ENCODE measurements at places on chromosomes 4 and X. TPM values are rescaled to one million over a fixed set of nuclear protein-coding genes. Genes with fewer than 3 reads are reported as not detected.

DNA sequence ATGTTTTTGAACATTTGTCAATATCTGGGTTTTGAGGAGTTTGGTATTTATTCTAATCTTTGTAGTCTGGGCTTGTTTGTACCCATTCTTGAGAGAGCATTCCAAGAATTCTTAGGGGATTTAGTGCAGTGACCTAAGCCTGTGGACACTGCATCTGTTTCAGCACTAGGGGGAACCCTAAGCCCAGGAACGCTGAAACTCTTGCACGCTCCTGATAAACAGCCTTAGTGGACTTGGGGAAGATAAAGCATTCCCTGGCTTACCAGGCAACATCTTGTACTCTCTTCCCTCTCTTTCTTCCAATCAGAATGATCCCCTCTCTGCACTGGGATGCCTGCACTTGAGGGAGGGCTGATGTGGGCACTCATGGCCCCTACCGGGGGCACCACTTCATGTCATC lies 654.9 kb upstream of the HTR2C start:
- H3K27ac ChIP-seq = no peak overlapping the region
- H3K4me1 ChIP-seq = no peaks in the 10 kb centered on the region
- H3K27me3 ChIP-seq = no peaks in the 10 kb centered on the region
- DNase-seq = peak; percentile 36
- no peaks in the 10 kb centered on the region for H3K36me3 ChIP-seq
- no peak overlapping the region for H3K4me3 ChIP-seq

GRCh38 chr4:183838987-183839712 lies 66.0 kb upstream of the STOX2 start:
- H3K27me3 ChIP-seq = no peaks in the 10 kb centered on the region
- no peaks in the 10 kb centered on the region for H3K36me3 ChIP-seq
- no peaks in the 10 kb centered on the region for H3K4me1 ChIP-seq
- DNase-seq = no peak
- no peak overlapping the region for H3K27ac ChIP-seq

FAM9B gene
- not detected for total RNA-seq

DNA sequence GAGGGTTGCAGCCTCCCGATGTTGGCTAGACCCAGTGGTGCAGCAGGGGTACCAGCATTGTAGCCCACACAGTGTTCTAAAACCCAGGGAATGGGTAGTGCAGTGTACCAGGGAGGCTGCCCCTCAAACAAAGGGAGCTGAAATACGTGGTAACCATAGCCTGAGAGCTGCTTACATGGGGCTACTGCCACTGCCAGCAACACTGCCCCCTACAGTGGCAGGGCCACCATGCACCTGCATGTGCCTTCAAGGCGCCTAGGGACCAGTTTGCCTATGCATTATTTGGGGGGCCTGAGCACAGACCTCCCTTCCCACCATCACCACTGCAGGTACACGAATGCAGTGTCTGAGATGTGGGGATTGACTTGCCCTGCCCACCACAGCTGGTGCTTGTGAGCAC lies 21.0 kb upstream of the BMP15 start:
- no peak for DNase-seq
- H3K27me3 ChIP-seq = no peaks in the 10 kb centered on the region
- H3K36me3 ChIP-seq = no peaks in the 10 kb centered on the region

DNA sequence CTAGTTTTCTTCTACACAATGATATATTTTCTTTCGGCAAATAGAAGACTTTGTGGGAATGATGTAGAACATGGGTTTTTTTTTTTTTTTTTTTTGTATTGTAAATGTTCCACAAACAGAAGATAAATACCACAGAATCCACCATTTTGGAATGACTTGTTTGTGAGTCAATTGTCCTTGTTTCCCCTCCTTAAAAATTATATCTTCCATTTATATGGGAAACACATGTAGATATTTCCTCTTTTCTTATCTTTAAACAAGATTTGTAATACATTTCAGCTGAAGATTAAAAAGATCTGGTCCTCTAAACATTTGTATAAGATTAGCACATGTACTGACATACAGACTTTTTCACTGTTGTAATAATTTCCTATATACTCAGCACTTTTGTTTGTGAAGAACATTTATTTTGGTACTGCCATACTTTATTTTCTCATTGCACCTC lies 304.6 kb downstream of the SPRY1 start:
- H3K36me3 ChIP-seq = no peaks in the 10 kb centered on the region
- DNase-seq = no peak
- H3K27ac ChIP-seq = no peak overlapping the region
- no peaks in the 10 kb centered on the region for H3K27me3 ChIP-seq

GRCh38 chr4:142846729-142847596 lies 862 bp upstream of the INPP4B start:
- H3K27ac ChIP-seq = no peak overlapping the region
- no peaks in the 10 kb centered on the region for H3K4me1 ChIP-seq
- H3K4me3 ChIP-seq = no peak overlapping the region
- peak; percentile 10 for DNase-seq
